ENCODE measurements at places on chromosomes 3 and 15.

GRCh38 chr3:177150218-177150916, 46.9 kb downstream of the TBL1XR1 start:
- DNase-seq, result no peak

- DNase-seq, result no peak
Observed at GRCh38 chr3:32129832-32130231, 23.4 kb downstream of the GPD1L start.

DNA sequence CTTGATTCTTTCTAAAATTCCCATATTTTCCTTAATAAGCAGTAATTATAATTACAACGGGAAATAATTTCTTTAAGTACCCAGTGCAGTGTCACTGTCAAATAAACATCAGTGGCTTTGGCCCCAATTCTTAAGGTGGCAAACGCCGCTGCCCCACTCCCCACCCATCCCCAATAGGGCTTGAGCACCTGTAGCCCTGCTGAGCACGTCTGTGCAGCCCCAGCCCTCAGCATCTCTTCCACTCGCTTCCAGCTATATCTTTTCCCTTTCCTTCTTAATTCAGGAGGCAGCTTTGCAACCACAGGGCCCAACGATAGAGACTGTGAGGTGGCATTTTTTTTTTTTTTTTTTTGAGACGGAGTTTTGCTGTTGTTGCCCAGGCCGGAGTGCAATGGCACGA, 9.0 kb downstream of the PPM1M start:
- DNase-seq, result no peak

- no peak for DNase-seq
Observed at GRCh38 chr15:61227950-61228936, 859 bp downstream of the RORA start.

- no peak for DNase-seq
Observed at GRCh38 chr15:92385096-92385495, 8.6 kb upstream of the ST8SIA2 start.

GRCh38 chr3:58630076-58630709, 36.4 kb downstream of the FAM3D start:
- peak; percentile 35 for DNase-seq

DNA sequence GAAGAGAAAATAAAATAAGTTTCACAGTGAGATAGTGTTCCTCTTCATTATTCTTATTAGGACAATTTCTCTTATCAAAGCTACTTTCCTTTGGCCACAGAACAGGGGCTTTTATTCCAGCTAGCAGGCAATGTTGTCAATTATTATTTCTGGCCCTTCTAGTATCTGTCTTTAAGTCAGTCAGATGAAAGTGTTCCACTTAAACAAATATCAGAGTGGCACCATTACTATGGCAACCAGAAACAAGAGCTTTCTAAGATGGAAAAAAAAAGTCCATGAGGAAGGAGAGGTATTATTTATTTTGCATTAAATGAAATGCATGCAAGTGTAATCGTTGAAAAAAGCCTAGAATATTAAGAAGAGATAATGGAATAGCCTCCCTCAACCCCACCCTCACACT, 426.4 kb downstream of the TUSC7 start:
- no peak for DNase-seq

- no peak for DNase-seq
Observed at GRCh38 chr15:56906766-56907165, 11.7 kb upstream of the TCF12 start.

- no peak for DNase-seq
Observed at GRCh38 chr3:14957925-14958324, 10.5 kb downstream of the NR2C2 start.

GRCh38 chr3:10023587-10024310, 2.5 kb upstream of the FANCD2 start:
- DNase-seq, result no peak

DNA sequence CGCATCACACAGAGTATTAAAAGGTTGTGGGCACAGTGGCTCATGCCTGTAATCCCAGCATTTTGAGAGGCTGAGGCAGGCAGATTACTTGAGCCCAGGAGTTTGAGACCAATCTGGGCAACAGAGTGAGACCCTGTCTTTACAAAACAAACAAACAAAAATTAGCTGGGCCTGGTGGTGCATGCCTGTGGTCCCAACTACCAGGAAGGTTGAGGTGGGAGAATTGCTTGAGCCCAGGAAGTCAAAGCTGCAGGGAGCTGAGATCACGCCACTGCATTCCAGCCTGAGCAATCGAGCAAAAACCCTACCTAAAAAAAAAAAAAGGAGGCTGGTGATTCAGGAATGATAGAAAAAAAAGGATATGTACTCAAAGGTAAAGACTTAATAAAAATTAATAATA, 28.2 kb upstream of the ST6GAL1 start:
- no peak for DNase-seq

GRCh38 chr3:32352563-32352962, 39.1 kb upstream of the CMTM7 start:
- DNase-seq, result no peak

DNA sequence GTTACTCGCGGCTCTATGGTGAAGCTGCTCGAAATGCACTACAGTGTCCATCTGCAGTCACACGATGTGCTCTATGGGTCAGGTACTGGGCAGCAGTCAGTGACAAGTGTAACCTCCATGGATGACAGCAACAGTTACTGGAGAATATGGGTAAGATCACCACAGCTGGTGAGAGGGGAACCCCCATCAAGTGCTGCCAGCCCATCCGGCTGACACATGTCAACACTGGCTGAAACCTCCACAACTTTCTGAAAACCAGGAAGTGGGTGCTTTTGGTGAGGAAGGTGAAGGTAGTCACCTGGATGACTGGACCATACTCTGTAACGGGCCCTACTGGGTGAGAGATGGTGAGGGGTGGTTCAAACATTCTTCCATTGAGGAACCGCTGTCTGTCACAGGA, 87.4 kb upstream of the C15orf39 start:
- DNase-seq, result no peak

GRCh38 chr3:93969443-93969842, 4.3 kb downstream of the PROS1 start:
- no peak for DNase-seq

- DNase-seq, result no peak
Observed at GRCh38 chr15:80518522-80518921, 114.3 kb downstream of the ARNT2 start.

GRCh38 chr3:182970811-182971418, 9.4 kb downstream of the DCUN1D1 start:
- no peak for DNase-seq

DNA sequence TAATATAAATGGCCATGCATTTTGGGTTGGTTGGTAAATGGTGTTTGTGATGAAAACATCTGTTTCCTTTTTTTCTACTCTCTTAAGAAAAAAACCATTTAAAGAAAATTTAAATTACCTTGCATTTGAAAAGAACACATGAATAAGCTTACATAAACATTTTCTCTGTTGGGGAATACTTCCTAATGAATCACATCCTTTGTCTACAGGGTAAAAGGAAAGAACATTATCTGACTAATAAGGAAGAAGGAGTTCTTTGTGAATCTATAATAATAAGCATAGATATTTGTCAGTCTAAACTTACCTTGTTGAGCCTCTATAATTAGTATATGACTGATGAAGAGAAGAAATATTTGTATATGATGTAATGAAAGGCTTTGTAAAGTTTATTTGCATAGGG, 254.1 kb upstream of the ZNF717 start:
- DNase-seq, result no peak

GRCh38 chr15:48433226-48433886, 102.1 kb downstream of the DUT start:
- DNase-seq, result no peak

DNA sequence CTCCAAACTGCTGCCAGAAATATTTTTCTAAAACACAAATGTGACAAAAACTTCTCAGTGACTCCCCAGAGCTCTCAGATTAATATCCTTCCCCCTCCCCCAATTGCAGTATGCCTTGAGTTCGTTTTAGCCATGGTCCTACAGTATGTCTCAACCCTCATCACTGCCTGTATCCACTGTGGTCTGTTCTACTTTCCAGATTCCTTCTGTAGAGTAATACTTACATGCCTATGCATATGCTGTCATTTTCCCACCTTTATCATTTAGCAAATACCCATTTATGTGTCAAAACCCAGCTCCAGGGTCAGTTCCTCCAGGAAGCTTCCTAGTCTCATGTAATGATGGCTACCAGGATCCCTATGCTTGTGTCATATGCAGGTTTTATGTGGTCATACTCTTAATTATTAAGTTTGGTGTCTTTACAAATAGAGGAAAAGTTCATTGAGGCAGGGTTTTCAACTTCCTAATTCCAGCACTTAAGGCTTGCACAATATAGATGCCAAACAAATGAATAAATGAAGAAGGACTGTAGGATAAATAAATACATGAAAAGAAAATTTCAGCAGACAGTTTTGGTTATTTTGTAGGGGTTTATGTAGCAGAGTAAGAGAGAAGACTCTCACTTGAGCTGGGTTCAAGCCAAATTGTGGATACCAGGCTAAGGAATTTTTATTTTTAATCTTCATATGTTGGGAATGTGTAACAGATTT, 170.8 kb downstream of the ALCAM start:
- DNase-seq, result no peak

- DNase-seq, result no peak
Observed at GRCh38 chr15:78312536-78312935, 13.1 kb upstream of the SKIC8 start.

GRCh38 chr3:52429031-52429430, 15.9 kb downstream of the SEMA3G start:
- no peak for DNase-seq

- no peak for DNase-seq
Observed at GRCh38 chr15:57505949-57506391, 85.7 kb upstream of the MYZAP start.

DNA sequence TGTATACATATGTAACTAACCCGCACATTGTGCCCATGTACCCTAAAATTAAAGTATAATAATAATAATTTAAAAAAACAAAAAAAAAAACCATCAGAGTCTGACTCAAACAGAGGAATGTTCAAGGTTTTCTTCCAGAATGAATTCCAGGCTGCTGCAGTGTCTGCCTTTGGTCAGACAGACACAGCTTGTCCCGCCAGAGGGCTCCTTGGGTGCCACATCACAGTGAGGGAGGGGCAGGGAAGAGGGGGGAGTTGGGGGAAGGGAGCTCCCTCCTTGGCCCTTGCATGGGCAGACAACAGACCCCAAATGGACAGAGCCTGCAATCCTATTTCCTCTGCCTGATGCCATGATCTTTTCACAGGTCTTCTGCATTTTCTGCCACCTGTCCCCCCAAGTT, 36.5 kb downstream of the ITGB5 start:
- no peak for DNase-seq

- DNase-seq, result no peak
Observed at GRCh38 chr15:29813009-29813408, 9.3 kb downstream of the TJP1 start.

DNA sequence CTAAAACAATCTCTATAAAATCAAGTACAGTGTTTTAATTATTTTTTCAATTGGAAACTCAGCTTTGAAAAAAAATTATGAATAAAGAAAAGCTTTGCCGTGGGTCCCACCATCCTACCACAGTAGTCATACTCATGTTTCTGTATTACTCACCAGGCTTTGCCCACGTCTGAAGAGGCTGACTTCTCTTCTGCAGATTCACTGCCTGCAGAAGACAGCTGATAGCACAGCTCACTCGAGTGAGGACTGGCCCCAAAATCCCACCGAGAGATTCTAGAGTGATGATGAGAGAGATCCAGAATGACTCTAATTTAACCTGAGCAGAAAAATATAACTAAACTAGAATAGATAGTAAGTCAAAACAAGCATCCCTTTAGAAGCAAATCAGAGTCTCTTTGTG, 11.9 kb downstream of the C2CD4B start:
- no peak for DNase-seq

- no peak for DNase-seq
Observed at GRCh38 chr3:120156699-120157098, 62.5 kb upstream of the GSK3B start.

DNA sequence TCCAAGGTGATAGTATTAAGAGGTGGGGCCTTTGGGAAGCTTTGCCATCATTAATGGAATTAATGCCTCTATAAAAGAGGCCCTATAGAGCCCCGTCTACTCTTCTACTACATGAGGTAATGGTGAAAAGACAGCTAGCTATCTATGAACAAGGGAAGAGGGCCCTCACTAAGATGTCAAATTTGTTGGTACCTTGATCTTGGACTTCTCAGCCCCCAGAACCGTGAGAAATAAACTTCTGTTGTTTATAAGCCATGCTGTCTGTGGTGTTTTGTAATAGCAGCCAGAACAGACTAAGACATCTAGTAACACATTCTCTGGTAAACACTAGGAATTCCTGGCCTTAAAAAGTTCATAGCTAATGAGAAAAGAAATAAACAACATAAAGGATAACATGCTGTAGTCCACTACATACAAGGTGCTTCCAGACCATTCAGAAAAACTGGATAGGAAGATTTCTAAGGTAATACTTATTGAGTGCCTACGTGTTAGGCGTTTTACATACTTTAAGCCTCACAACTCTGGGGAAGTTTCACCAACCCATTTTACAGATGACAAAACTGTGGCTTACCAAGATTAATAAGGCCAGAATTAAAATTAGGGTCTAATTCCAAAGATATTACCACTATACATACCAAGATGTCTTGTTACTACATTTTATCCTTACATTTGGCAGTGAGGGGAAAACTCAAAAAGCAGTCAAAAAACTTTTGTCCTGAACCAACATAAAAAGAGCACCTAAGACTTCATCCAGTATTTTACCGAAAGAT, 3.2 kb downstream of the UBE3A start:
- no peak for DNase-seq

GRCh38 chr15:85767785-85768529, 26.8 kb downstream of the KLHL25 start:
- no peak for DNase-seq

DNA sequence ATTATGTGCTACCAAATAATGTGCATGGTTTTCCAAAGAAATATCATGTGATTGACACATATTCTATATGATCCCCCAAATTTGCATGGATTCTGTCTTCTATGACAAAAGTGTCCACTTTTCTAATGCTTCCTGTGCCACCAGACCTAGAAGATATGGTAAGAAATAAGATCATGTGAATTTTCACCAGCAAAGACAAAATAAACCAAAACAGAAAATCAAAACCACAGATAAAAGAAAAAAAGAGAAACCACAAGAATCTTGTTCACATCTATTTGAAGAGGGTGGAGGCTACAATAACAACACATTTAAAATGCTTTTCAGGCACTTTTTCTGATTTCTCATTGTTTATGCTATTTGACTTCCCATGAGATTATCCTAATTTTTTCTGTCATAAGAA, 303.4 kb downstream of the DIPK2A start:
- DNase-seq, result no peak

DNA sequence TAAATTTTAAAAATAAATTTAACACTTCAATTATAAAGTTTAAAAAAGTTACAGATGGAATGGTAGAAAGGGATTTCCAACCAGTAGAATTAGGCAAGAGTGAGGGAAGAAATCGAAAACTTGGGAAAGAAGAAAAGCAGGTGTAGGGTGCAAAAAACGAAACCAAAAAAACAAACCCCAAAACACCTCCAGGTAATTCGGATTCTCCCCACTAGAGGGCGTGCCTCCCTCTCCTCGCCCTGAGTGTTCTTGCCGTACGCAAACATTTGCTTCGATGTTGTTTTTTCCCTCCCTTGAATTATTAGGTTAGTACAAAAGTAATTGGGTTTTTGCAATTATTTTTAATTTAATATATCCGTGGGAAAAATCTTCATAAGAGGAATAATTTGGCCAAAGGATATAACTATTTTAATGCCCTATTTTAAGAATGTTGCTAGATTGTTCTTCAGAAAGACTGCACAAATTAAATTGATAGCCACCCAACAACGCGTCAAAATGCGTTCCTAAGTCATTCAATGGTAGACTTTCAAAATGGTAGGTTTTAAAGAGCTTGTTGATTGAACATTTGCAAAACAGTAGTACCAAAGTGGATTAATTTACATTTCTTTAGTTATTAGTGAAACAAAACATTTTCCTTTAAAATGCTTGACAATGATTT, 63.7 kb downstream of the SLC30A4 start:
- peak; percentile 64 for DNase-seq

All from stimulated activated CD8-positive, alpha-beta memory T cell treated with anti-CD3 and anti-CD28 coated beads, Interleukin-15, amount 100 ng/mL, for 24 hours (primary cell).